ENCODE measurements at places on chromosomes 16 and 17.

DNA sequence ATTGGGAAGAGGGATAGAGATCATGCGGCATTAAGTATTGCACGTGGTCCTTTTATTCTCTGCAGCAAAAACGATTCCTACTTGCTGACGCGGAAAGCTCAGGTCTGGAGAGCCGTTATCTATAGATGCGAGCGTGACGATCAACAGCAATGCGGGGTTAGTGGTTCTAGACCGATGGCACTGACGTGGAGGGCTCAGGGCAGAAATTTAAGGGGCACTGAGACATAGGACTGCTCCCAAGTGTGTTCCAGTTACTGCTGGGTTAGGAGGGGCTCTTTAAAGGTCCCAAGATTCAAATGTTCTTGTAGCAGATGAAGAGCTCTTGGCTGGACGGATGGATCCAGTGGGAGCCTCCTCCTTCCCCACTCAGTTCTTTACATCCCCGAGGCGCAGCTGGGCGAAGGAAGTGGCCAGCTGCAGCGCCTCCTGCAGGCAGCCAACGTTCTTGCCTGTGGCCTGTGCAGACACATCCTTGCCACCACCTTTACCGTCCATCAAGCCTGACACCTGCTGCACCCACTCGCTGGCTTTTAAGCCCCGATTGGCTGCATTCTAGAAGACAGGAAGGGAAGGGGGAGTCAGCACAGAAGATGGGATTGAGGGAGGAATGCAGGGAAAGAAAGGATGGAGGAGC lies 732 bp upstream of the EXOSC6 start:
- H3K36me3 ChIP-seq, result peaks cover 47% of the 10 kb centered on the region
- peak; percentile 11 for DNase-seq
- peaks cover 2% of the 10 kb centered on the region for H3K4me1 ChIP-seq
- no peak overlapping the region for H3K4me3 ChIP-seq
- no peak overlapping the region for H3K27ac ChIP-seq

DNA sequence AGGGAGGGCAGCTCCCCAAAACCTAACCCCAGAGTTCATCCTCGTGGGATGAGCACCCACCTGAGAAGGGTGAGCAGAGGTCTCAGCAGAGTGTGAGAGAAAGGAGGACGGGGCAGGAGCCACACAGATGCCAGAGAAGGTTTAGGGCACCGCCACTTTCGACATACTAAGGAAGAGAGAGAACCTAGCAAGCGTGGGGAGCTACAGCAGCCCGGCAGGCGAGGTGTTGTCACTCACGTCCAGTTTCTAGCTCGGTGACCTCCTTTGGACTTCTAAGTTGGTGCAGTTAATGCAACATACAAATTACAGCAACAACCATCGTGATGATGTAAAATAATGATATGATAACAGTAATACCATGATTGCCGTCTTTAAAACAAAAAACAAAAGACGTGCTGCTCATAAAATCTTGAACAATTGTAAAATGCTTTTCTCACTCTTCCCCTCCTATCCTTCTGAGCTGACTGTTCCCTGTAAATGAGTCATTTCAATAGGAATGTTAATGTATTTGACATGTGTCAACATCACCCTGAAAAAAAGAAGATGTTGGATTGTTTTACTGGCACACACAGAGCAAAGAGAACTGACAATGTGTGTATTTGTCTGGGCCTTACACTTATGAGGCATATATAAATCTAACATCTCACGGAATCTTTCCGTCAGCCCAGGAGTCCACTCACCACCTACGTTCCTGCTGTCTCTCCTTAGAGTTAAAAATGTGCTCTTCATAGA lies 158.2 kb upstream of the MAF start:
- H3K36me3 ChIP-seq, result no peaks in the 10 kb centered on the region
- DNase-seq, result no peak
- H3K4me3 ChIP-seq, result no peak overlapping the region
- H3K4me1 ChIP-seq, result no peaks in the 10 kb centered on the region
- H3K27me3 ChIP-seq, result no peaks in the 10 kb centered on the region

GRCh38 chr17:66451188-66452149 lies 149.1 kb downstream of the PRKCA start:
- no peaks in the 10 kb centered on the region for H3K27me3 ChIP-seq
- no peak for DNase-seq
- H3K27ac ChIP-seq, result no peak overlapping the region
- H3K36me3 ChIP-seq, result 0 out of 2 replicates have a peak, but pooled peaks cover 1% of the 10 kb centered on the region

- DNase-seq, result peak; percentile 1
- no peaks in the 10 kb centered on the region for H3K4me1 ChIP-seq
- H3K36me3 ChIP-seq, result no peaks in the 10 kb centered on the region
- H3K27ac ChIP-seq, result no peak overlapping the region
- peaks cover 21% of the 10 kb centered on the region for H3K27me3 ChIP-seq
- no peak overlapping the region for H3K4me3 ChIP-seq
Observed at GRCh38 chr17:6420173-6420641, 14.7 kb downstream of the AIPL1 start.
